ENCODE measurements at places on chromosomes 11 and 22.

DNA sequence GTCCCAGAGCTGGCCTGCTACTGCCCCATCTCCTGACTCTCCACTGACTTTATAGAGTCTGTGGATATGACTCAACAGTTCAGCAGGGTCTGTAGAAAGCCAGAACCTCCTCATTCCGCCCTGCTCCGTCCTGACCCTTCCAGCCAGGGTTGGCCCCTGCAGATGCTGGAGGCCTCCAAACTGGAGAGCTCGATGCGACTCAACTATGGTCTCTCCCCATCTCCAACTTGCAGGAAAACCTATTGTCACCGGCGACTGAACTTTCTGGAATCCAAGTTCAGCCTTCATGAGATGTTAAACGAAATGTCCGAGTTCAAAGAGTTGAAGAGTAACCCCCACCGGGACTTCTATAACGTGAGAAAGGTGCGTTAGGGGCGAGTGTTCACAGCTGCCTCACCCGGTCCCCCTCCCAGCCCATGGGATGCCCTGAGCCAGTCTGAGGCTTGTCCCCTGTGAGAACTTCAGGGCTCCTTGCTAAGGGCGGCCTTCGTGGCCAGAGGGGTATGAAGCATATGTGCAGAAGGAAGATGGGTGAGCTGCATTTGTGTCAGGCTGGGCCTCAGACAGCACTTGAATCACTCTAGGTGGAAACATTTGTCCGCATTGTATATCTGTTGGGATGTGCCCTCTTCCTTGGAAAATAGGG lies 32.1 kb downstream of the AMPD3 start:
- DNase-seq = no peak
- no peaks in the 10 kb centered on the region for H3K36me3 ChIP-seq
- H3K27me3 ChIP-seq = no peaks in the 10 kb centered on the region
- no peak overlapping the region for H3K27ac ChIP-seq

- peak; percentile 44 for DNase-seq
- H3K4me1 ChIP-seq = no peaks in the 10 kb centered on the region
- H3K27ac ChIP-seq = no peak overlapping the region
- no peaks in the 10 kb centered on the region for H3K27me3 ChIP-seq
Observed at GRCh38 chr11:6443269-6444003, 2.6 kb upstream of the HPX start.

DNA sequence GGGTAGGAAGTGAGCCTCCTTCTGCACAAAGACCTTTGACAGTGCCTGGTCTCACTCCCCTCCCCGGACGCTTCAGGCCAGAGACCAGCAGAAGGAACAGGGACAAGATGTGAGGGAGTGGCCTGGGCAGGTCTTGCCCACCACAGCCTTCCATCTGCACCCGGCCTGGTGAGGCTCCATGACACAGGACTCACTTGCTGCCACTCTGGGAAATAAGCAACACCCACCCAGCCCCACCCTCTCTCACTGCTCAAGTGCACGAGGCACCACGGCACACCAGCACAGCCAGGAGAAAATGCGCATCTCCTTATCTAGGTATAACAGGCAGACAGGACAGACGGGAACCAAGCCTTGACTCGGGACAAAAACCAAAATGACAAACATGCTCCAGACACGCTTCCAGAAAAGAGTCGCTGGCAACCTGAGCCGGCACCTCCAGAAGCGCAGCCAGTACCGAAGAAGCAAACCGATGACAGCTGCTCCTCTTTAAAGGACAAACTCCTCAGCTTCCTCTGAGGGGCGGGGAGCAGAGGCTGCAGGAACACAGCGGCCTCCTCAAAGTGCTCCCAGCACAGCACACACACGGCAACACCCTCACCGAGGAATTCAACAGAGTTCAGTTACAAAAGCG lies 41.7 kb downstream of the BRD1 start:
- H3K36me3 ChIP-seq = peaks cover 27% of the 10 kb centered on the region
- H3K4me1 ChIP-seq = peaks cover 69% of the 10 kb centered on the region
- H3K4me3 ChIP-seq = no peak overlapping the region
- no peaks in the 10 kb centered on the region for H3K27me3 ChIP-seq

DNA sequence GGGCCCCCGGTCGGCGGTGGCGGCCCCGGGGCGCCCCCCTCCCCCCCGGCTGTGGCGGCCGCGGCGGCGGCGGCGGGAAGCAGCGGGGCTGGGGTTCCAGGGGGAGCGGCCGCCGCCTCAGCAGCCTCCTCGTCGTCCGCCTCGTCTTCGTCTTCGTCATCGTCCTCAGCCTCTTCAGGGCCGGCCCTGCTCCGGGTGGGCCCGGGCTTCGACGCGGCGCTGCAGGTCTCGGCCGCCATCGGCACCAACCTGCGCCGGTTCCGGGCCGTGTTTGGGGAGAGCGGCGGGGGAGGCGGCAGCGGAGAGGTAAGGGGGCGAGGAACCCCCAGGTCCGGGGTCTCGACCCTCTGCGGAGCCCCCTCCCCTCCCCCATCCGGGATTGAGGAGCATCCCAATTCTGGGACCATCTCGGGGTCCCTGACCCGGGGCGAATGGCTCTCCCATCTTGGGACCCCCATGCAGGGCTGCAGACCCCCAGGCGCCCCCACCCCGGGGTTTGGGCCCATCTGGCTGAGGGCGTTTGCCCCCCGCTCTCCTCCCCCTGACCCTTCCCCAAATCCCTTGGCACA lies 431 bp downstream of the KMT2A start:
- H3K36me3 ChIP-seq = no peaks in the 10 kb centered on the region
- H3K4me3 ChIP-seq = peak overlapping the region; percentile 99
- no peak for DNase-seq
- H3K4me1 ChIP-seq = peaks cover 74% of the 10 kb centered on the region
- peak overlapping the region; percentile 91 for H3K27ac ChIP-seq

GRCh38 chr11:128587415-128587814 lies at the start of gene ETS1:
ETS1 (minus strand) TSS chr11:128587558; CDS start chr11:128573130, 14,428 bp downstream.
- DNase-seq = no peak
- H3K27me3 ChIP-seq = no peaks in the 10 kb centered on the region
- peak within 1 kb of the TSS; percentile 62 for H3K4me3 ChIP-seq
- H3K36me3 ChIP-seq = no peaks in the 10 kb centered on the region

DNA sequence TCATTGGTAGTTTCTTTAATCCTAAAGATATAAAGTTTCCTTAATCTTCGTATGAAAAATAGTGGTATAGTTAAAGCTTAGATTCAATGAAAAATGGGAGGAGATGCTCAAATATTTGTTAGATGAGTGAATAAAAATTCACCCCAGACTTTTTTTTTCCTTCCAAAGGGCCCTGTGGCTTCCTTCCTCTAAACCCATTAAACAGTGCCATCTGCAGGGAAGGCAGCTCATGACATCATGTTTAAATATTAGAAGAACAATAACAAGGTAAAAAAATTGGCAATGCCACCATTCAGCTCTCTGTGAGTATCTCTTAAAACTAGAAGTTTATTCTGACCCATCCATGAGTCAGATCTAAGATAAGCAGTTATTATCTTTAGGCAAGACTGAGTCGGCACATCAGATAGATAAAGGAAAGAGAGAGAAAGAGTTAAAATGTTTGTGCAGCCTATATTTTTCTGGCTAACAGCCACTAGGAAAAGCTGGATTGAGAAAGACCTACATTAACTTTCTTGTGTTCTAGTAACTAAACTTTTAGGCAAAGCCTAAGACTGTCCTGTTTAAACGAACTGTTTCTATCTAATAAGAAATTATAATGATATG lies 19.1 kb upstream of the OOSP1 start:
- no peaks in the 10 kb centered on the region for H3K36me3 ChIP-seq
- no peak overlapping the region for H3K4me3 ChIP-seq
- no peak for DNase-seq
- no peaks in the 10 kb centered on the region for H3K4me1 ChIP-seq

DNA sequence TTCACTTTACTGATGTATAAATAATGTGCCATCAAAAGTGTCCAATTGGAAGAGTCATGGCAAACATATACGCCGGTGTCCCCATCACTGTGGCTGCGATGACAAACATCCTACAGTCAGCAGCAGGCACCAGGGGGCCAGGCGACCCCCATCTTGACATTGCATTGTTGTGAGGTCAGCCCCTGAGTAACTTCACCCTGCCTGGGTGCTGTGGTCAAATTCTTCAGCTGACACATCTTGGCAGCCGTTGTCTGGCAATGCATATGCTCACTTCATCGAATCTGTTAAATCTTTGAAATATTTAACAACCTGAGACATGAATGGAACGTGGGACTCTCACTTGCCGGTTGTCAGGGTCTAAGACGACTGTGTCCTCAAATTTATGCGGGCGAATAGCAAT lies 430.9 kb downstream of the BRD1 start:
- H3K27ac ChIP-seq = no peak overlapping the region
- H3K4me1 ChIP-seq = no peaks in the 10 kb centered on the region
- no peak overlapping the region for H3K4me3 ChIP-seq
- no peak for DNase-seq

- peaks cover 49% of the 10 kb centered on the region for H3K4me1 ChIP-seq
- H3K27me3 ChIP-seq = no peaks in the 10 kb centered on the region
- no peak overlapping the region for H3K4me3 ChIP-seq
- H3K36me3 ChIP-seq = peaks cover 18% of the 10 kb centered on the region
Observed at GRCh38 chr11:35683728-35684339, 21.3 kb downstream of the TRIM44 start.

DNA sequence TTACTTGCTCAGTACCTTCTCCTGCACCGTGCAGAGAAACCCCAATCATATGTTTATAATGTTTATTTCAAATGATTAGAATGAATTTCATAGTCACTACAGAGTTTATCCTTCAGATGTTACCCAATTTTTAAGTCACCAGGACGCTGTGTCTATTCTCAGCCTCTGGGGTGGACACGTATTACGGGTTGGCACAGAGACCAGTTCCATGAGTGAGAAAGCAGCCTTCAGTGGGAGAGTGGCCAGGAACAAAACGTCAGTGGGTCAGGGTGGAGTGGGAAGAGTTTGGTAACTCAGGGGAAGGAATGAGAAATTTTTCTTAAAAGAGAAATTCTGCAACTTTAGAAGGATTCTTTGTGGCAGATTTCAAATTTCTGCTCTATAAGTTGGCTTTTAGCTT lies 77.1 kb upstream of the MTMR2 start:
- H3K27ac ChIP-seq = peak overlapping the region; percentile 70
- H3K36me3 ChIP-seq = no peaks in the 10 kb centered on the region

DNA sequence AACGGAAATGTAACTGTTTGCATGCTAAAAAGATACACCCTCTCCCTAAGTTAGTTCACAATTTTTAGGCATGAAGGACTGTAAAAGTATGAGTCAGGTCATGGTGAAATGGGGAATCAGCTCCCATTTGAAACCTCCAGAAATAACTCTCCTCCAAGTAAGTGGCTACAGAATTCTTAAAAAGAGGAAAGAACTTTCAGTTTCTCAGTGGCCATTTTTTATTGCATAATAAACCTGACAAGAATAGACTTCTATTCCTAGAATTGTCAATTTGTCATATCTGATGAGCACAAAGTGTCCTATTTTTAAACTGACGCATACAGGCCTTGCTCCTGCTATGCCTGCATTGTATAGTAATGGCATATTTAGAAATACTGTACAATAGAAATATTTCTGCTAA lies 612.2 kb downstream of the CNTN5 start:
- no peak for DNase-seq
- H3K4me3 ChIP-seq = no peak overlapping the region
- no peaks in the 10 kb centered on the region for H3K27me3 ChIP-seq
- H3K4me1 ChIP-seq = peaks cover 9% of the 10 kb centered on the region
- H3K27ac ChIP-seq = no peak overlapping the region

DNA sequence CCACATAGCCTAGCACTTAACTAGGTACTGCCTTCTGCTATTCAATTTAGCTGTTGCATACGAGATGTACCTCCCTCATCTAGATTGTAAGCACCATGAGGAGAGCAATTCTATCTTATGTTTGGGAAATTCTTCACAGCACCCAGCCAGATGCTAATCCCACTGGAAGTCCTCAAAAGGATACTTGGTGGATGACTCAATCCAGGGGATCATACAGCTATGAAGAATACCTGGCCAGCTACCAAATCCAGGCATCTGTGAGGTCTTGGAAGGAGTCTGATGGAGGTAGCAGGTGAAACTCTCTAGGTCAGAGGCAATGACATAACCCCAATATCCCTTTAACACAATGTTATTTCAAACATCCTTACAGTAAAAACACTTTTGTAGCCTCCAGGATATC lies 167.8 kb upstream of the NCAM1 start:
- H3K4me1 ChIP-seq = peaks cover 37% of the 10 kb centered on the region
- H3K27ac ChIP-seq = no peak overlapping the region
- H3K4me3 ChIP-seq = no peak overlapping the region
- H3K27me3 ChIP-seq = no peaks in the 10 kb centered on the region
- no peaks in the 10 kb centered on the region for H3K36me3 ChIP-seq

DNA sequence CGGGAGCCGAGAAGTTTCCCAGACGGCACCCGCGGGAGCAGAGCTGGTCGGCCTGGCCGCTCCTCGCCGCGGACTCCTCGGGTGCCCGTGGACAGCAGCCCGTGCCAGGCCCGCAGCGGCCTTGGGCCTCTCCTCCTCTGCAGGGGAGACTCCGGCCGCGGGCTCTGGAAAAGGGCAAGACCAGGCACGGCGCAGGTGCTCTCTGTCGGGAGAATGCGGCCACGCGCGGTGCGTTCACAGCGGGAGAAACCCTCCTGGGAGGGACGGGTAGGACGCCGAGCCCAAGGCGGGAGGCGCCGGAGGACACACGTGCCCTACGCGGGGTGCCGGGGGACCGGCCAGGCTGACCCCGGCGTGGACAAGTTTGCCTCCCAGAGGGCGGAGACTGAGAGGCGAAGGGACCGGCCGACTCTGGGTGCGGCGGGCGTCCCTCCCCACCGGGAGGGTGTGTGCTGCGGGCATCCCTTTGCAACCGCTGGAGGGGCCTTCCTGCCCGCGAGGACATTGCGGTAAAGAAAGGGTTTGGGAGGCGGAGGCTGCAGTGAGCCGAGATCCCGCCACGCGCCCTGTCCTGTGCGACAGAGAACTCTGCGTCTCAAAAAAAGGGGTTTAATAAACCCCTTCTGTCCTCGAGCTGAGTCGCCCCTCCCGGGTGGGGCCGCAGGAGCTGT lies 2.3 kb downstream of the IFITM1 start:
- H3K4me3 ChIP-seq = peak overlapping the region; percentile 74
- H3K27ac ChIP-seq = peak overlapping the region; percentile 94
- peaks cover 57% of the 10 kb centered on the region for H3K4me1 ChIP-seq

DNA sequence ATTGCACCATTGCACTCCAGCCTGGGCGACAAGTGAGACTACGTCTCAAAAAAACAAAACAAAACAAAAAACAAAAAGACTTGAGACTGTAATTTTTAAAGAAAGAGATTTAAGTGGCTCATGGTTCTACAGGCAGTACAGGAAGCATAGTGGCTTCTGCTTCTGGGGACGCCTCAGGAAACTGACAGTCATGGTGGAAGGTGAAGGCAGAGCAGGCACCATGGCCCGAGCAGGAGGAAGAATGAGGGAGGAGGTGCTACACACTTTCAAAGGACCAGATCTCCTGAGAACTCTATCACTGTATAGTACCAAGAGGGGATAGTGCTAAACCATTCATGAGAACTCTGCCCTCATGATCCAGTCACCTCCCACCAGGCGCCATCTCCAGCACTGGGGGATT lies 52.0 kb downstream of the CBL start:
- H3K36me3 ChIP-seq = no peaks in the 10 kb centered on the region
- no peaks in the 10 kb centered on the region for H3K27me3 ChIP-seq
- peaks cover 16% of the 10 kb centered on the region for H3K4me1 ChIP-seq
- no peak for DNase-seq
- H3K27ac ChIP-seq = no peak overlapping the region

DNA sequence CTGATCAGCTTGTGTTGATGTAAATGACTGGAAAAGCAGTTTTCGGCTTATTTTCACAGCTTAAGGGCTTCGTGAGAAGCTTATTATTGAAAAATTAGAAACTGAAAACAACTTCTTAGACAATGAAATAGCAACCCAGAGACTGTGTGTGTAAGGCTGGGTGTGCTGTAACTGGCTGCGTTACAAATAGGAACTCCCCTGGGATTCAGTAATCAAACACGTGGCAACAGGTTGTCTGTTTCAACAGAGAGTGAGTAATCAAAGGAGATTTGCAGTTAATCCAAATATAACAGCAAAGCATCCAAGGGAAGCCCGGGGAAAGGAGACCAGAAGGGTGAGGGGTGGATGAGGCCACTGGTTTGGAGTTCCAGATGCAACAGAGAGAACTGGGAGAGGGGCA lies 19.2 kb downstream of the NTM start:
- peaks cover 29% of the 10 kb centered on the region for H3K27me3 ChIP-seq
- H3K27ac ChIP-seq = no peak overlapping the region
- no peak for DNase-seq
- no peak overlapping the region for H3K4me3 ChIP-seq

Measured in left ventricle myocardium inferior (tissue), 1 donor.